ENCODE measurements at places on chromosomes 5 and 9.

DNA sequence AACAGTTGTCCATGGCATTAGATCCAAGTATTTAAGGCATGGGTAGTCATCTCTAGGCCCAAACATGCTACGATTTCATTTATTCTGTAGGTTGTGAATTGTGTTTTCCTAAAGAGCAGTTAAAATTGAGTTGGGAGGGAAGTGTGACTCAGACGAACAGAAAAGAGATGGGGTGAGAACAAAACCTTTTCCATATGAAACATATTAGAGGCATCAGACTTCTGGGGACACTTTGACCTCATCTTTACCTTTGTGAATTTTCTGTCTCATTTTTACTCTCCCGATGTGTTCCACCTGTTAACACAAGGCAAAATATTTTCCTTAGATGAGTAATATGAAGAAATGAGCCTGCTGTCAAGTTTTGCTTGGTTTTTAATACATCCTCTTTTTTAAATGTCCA, 181.3 kb downstream of the ESM1 start:
- DNase-seq = no peak

DNA sequence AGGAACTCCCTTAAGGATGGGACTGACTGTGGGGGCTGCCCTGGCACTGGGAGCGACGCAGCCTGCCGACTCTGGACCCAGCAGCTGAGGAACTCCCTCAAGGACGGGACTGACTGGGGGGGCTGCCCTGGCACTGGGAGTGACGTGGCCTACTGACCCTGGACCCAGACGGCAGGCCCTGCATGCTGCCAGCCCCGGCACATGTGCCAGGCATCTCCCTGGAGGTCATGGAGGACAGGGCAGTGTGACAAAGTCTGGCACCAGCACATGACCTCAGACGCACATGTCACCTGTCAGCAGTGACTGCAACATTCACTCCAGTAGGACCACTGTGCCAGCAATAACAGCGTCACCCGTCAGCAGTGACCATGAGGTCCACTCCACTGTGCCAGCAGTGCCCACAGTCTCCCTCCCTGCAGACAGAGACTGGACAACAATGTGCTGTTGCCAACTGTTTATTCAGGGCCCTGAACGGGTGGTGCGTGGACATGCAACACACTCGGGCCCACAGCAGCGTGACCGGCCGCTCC, 4.5 kb downstream of the FBXW5 start:
- DNase-seq = no peak

DNA sequence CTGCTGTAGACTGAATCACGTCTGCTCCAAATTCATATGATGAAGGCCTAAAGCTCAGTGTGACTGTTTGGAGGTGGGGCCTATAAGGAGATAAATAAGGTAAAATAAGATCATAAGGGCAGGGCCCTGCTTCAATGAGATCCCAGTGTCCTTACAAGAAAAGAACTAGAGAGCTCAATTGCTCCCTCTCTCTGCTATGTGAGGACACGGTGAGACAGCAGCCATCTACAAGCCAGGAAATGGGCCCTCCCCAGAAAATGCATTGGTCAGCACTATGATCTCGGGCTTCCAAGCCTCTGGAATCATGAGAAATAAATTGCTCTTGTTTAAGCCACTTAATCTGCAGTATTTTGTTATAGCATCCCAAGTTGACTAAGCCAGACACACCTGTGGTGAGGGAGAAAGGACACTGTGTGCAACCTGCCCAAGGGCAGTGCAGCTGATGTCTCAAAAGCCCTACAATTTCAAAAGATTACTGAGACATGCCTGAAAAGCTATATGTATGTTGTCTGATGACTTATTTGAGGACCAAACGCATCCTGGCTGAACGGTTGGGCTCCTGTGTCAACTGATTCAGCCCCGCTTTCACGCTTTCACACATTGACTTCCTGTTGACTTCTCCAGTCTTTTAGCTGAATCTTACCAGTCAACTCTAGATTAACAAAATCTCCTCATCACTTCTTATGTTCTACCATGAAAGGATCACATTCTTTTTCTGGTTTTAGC, 13.2 kb downstream of the GZMK start:
- no peak for DNase-seq

- DNase-seq = no peak
Observed at GRCh38 chr9:89799221-89799620, 194.4 kb downstream of the GADD45G start.

DNA sequence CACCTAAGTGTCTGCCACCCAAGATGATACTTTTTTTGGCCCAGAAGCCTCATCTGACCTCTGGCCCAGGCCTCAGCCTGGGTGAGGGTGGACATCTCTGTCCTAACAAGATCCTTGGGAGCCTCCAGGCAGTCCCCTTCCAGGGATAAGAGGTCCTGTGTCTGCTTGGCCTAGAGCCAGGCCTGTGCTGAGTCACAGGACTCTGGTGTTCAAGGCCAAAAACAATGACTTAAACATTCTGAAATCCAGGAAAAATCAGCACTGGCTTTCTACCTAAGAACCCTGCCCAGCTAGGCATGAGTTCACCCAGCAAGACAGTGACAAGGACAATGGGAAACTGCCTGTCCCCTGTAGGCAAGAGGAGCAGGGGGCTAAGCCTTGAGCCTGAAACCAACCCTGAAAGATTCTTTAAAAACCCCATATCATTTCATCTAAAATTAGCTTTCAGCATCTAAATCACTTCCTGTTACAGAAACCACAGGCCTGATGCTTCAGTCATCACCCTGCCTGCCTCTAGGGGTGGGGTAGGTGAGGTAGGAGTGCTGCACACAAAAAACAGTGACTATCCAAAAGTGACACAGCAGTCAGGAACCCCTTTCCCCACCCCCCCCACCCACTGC, 29.9 kb downstream of the CSF2 start:
- DNase-seq = peak; percentile 87

DNA sequence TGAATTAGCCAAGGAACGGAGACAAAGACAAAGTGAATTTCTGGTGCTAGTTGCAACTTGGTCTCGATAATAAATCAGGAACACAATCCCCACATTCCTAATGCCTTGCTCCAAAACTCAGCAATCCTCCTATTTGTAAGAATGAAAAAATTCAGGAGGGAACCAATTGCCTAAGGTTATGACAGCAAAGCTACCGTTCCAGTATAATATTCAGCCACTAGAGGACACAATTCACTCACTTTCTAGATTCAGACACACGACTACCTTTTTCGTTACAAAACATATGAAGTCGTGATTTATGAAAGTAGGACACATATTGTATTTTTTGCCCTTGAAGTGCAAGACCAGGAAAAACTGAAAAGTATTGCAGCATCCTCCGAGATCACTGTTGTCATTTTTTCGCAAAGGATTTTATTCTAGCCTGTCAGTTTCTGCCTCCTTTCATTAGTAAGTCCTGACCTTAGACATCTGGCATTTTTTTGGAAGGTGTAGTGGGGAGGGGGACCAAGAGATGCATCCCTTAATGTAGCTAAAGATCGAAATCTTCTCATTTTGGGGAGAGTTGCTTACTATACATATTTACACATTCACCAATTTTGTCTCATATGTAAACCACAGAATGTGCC, 133.1 kb downstream of the DOCK8 start:
- DNase-seq = peak; percentile 47

GRCh38 chr5:158820891-158821290, 278.8 kb downstream of the EBF1 start:
- DNase-seq = no peak

GRCh38 chr5:39240750-39241149, 21.4 kb upstream of the FYB1 start:
- no peak for DNase-seq

GRCh38 chr5:107604990-107605389, 65.7 kb downstream of the EFNA5 start:
- DNase-seq = no peak

GRCh38 chr5:124746916-124747790, 714 bp upstream of the ZNF608 start:
- DNase-seq = peak; percentile 22

- no peak for DNase-seq
Observed at GRCh38 chr9:114905170-114905940, 25.0 kb downstream of the TNFSF8 start.

GRCh38 chr5:19626211-19626610, 361.8 kb downstream of the CDH18 start:
- DNase-seq = no peak

DNA sequence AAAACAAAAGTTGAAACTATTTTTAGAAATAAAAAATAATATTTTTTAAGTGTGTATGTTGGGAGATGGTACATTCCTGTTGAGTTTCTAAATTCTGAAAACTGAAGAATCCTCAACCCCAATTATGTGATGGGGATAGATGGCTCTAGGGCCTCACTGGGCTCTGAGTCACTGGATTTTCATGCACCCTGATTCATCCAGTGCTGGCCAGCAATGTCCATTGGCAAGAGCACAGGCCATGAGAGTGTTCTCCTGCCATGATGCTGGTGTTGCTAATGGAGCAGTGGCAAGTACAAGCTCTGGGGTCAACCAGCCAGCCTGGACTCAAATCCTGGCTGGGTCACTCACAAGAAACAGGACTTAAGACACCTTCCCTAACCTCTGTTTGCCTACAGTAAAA, 23.3 kb downstream of the SMIM23 start:
- DNase-seq = peak; percentile 87

DNA sequence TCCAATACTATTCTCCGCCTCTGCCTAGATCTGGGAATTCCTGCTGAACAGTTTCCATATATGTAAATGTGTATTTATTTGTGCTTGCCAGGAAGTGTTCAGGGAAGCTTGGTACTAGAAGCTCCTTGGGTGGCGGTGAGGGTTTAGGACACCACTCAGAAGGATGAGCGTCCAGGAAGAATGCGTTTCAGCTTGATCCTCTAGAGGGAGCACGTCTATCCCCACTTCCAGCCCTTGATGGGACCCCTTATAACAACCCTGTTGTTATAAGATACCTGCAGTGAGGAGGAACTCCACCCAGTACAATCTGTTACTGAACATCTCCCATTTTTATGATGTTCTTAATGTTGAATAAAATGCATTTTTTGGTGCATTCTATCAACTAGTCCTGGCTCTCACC, 88.9 kb downstream of the CYFIP2 start:
- DNase-seq = no peak

- DNase-seq = no peak
Observed at GRCh38 chr5:36300191-36300926, 1.3 kb downstream of the RANBP3L start.

DNA sequence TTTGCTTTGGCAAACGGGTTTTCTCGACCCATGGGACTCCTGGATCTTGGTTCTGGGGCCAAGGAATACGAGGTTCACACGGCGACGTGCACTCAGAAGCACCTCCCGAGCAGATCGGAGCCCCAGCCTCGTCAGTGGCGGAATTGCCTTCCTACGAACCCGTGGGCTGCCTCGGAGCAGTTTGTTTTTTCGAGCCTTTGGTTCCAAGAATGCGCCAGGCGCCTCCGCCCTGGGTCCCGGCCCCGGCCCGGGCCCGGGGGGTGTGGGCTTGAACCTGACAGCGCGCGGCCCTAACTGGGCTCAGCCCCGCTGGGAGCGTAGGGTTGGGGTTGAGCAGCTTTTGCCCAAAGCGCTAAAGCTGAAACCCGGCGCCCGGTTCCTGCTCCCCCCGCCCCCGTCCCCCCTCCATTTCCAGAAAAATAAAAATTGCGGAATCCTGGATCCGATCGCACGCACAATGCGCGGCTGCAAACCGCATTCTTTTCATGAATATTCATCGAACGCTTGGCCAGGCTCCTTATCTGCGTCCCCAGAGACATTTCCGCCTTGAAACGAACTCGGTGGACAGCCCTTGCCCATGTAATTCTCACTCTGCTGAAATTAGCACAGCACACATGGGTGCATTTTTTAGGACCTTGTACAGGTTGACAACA, 1.0 kb downstream of the BASP1 start:
- peak; percentile 63 for DNase-seq

- no peak for DNase-seq
Observed at GRCh38 chr5:79694652-79695051, 5.0 kb downstream of the CMYA5 start.

GRCh38 chr5:58156973-58157701, 302.7 kb downstream of the PLK2 start:
- DNase-seq = peak; percentile 52

DNA sequence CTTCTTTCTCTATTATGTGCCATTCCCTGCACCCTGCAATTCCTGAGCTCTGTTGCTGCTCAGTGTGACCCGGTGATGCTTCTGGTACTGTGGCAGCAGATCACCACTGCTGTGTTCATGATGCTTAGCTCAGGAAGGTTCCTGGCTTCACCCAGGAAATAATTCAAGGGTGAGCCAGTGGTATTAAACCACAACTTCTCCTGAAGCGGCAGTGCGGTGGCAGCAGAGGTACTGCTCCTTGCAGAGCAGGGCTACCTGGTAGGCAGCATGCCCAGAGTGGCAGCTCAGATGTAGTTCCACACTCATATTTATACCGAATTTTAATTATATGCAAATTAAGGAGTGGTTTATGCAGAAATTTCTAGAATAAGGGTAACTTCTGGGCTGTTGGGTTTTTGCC, 213.8 kb upstream of the ZNF608 start:
- DNase-seq = no peak

DNA sequence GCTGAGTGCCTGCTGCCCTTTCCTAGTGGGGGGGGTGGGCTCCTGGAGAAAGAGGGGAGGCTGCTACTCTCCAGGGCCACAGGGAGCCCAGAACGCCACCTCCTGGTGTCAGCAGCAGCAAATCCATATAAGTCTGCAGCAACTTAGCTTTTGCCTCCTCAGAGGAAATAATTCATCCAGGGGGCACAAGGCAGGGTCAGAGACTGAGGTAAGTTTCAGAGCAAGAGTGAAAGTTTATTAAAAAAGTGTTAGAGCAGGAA, 4.0 kb upstream of the CLPTM1L start:
- DNase-seq = no peak

DNA sequence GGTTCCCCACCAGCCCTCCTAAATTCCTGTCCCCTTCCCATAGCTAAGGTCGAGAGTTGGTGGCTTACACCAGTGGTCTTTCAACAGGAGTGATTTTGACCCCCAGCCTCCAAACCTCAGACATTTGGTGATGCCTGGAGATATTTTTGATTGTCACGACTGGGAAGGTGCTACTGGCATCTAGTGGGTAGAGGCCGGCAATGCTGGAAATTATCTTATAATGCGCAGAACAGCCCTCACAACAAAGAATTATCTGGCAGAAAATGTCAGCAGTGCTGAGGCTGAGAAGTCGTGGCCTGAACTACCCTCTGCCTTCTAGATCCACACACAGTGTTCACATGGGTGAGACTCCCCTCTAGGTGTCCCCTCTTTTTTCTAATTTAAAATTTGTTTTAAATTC, 69.6 kb downstream of the IL31RA start:
- peak; percentile 11 for DNase-seq

DNA sequence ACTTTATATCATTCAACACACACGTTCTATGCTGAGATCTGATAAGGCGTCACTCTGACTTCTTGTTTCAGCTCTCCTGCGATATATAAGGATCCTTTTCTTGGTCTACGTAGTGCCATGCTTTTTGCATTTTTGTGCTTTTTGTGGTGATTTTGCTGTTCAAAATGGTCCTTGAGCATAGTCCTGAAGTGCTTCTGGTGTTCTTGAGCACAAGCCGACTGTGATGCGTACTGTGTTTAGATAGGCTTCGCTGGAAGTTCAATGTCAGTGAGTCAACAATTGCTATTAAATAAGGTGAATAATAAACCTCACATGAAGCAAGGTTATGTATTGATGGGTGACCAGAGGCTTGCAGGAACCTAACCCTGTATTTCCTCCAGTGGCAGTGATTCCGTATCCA, 46.8 kb downstream of the ACO1 start:
- DNase-seq = no peak

All from AG20443 (cell line).